Activated naive CD4-positive, alpha-beta T cell (primary cell): ENCODE measurements at places on chromosomes 12 and 14.

GRCh38 chr14:75303381-75303789 lies 24.8 kb downstream of the FOS start:
- DNase-seq = no peak

GRCh38 chr12:24550609-24551008 lies 398.3 kb downstream of the BCAT1 start:
- DNase-seq = no peak

DNA sequence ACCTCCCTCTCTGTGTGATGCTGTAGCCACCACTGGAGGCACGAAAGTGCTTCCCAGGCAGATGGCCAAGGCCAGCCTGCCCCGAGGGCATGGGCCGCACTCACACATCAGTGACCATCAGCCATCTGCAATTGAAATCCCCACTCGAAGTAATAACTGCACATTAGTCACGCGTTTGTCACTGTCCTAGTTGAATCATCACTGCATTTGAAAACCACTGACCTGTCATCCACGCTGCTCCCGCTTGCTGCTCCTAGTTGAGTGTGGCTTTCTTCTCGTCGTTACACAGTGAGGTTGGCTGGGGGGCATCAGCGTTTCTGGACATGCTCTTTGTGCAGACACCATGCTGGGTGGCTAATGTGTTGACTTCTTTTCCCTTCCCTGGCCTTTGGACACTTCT lies 176.1 kb downstream of the ADGRD1 start:
- no peak for DNase-seq

DNA sequence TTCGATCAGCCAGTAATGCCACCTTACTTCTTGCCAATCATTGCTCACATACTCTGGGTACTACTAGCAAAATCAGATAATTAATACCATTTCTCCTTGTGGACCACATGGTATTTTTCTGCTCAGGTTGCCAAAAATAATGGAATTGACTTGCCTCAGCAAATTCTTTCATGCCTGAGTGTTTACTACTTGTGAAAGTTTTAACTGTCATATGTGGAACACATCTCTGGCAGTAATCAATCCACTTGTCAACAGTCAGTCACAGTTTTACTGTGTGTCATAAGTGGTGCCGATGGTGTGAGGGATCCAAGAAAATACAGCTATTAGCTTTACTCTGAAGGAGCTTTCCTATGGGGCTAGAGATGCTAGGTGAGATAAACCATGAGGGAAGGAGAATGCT lies 55.3 kb upstream of the ATF1 start:
- no peak for DNase-seq

GRCh38 chr12:92123780-92124688 lies 21.6 kb downstream of the BTG1 start:
- DNase-seq = no peak

DNA sequence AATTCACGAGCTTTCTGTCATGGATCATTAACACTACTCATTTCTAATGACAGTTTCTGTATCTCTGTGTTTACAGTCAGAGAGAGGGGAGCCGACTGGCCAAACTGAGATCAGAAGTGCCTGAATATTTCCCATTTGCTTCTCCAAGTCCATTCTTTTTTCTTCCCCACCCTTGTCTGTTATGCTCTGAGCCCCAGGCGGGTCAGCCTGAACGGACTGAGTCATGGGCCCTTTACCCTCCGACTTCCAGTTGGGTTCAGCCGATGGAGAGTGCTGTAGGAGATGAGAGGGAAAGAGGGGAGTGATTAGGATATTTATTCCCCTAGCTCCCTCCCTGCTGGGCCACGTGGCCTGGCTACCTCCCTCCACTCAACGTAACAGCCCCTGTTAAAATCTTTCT lies 104.7 kb downstream of the PAH start:
- DNase-seq = no peak

DNA sequence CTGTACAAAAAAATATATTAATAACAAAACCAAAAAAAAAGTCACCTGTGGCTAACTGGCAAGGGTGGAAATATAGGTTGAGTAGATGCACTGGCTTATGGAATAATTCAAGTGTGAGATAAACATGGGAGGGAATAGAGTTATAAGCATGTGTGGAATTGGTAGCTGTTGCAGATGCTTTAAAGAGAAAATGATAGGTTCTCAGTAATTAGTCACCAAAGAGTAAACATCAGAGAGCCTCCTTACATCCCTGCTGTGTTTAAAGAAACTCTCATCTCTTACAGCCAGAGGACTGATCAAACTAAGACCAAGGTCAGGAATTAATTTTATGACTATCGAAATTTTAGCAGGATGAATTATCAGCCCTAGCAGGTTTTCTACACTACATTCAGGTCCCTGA lies 70.5 kb downstream of the EGLN3 start:
- DNase-seq = no peak

DNA sequence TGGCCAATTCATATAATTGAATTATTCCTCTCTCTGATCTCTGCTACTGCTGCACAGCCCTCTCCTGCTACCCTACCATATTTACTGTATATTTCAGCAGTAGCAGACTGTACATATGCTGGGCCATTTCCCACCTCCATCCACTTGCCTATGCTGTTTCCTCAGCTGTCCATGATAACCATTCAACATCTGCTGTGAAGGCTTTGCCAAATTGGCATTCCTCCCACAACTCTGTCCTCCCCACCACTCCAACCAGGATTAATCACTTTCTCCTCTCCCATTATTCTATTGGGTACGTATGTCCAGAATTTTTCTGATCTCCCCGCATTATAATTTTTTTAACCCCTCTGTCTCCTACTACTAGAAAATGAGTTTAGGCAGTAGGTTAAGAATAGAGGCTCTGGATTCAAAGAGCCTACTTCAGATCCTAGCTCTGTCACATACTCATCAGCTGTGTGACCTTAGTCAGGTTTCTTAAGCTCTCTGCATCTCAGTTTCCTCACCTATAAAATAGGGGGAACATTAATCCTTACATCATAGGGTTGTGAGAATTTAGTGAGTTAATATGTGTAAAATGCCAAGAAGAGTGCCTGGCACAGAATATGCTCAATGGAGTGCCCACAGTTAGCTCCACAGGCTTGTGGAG lies 123.3 kb downstream of the KICS2 start:
- no peak for DNase-seq

DNA sequence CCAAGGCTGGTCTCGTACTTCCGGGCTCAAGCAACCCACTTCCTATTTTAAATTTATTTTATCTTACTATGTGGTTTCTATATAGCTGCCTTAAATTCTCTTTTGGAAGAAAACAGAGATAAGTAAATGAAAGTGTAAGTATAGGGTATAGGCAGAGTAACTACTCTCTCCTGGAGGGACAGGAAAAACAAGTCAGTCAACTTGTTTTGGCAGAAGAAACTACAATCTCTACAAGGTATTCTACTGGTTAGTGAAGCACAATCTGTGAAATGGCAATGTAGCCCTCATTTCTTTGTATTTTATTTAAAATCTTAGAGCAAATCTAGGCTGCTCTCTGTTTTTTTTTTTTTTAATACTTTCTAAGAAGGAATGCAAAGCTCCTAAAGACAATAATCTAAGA lies 55.4 kb downstream of the UBR7 start:
- DNase-seq = no peak

DNA sequence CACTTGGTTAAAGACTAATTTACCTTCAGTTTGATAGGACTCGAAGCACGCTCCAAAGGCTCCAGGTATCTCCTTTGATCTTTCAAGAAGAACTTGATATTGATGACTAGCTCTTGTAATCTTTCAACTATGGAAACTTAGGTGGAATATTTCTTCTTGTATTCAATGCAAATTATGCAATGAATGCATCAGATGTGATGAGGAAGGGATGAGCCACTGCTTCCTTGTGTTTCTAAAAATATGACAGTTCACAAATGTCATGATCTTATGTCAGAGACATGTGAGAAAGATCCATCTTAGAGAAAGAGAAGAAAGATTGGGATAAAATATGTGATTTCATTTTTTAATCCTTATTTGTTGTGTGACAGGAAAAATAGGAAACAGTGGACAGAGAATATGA lies 9.9 kb downstream of the RNASE9 start:
- DNase-seq = no peak

DNA sequence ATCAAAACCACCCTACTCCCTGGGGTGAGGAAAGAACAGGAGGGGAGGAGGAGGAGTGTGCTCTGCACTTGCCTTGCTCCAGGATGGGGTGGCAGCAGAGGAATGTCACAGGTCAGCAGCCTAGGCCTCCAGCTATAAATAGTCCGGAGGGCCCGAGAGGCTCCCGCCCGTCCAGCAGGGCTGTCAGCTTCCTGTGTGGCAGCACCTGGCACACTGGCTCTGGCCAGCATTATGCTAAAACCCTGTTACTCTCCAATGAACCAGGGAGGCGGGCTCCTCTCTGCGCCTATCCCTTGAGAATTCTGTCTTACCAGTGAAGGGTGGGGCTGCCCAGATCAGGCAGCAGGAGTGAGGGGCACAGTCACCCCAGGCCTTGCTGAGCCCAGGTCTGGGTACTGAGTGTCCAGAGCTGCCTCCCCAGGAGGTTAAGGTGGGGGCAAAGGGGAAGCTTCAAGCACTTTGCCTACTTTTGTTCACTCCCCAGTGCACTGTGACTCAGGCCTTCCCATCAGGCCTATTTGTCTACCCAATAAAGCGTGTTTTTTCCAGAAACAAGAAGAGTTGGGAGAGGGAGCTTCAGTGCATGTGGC lies 1.2 kb upstream of the COX14 start:
- no peak for DNase-seq

DNA sequence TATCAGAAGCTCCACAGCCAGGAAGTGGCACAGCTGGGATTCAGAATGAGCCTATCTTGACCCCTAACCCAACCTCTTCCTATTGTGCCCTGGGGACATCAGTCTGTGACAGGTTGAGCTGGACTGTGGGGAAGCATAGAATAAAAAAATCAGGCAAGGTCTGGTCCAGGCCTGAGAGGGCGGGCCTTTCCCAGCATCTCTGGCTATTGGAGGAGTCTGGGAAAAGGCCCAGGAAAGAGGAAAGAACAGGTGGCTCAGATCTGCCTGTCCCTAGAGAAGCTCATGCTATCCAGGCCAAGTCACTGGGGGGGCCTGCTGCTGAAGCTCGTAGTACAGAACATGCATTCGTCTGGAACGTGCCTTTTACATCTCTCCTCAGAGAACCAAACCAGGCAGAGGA lies 100.5 kb downstream of the PPM1H start:
- DNase-seq = no peak

- DNase-seq = no peak
These were observed 4.6 kb downstream of the KIF5A start for GRCh38 chr12:57554453-57554852.

DNA sequence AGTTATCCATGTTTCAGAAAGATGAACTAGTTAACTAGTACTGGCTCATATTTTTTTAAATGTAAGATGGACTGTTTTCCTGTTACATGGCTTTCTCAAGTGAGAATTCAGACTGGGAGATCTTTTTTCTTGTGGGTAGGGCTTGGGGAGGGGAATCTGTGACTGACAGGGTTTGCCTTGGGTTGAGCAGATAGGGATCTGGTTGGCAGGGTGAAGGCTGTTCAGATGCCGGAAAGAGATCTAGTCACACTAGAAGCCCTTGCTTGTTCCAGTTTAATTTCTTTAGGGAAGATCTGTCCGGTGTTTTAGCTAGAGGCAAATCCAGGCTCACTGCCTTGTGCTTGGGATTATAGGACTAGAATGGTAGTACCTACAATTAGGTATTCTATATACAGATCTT lies 63.2 kb downstream of the FBXO33 start:
- no peak for DNase-seq

- no peak for DNase-seq
These were observed 141.8 kb downstream of the ZFP36L1 start for GRCh38 chr14:68651075-68651474.

DNA sequence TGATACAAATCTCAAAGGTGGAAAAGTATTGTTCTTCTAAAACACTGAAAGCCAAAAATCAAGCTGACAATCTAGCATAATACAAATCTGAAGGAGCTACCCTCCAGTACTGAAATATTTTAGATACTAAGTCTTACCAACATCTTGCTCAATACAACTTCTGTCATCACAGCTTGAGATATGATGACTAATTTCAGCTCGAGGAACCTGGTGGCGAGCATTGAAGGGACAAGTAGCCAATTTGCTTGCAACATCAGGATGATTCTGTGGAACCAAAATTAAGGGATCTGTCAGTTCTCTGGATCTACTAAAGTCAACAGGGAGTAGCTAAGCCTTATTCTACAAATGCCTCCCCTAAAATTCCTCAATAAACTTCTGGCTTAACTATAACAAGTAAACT lies 10.4 kb downstream of the GTSF1 start:
- no peak for DNase-seq

GRCh38 chr12:49909356-49909755 lies 5.7 kb upstream of the FAIM2 start:
- DNase-seq = no peak

GRCh38 chr14:22002860-22003284 lies 329.3 kb upstream of the OR4E1 start:
- peak; percentile 61 for DNase-seq

- no peak for DNase-seq
These were observed 270.7 kb upstream of the PDE3A start for GRCh38 chr12:20097626-20098025.

- no peak for DNase-seq
These were observed 42.1 kb downstream of the FLRT2 start for GRCh38 chr14:85572011-85572410.

DNA sequence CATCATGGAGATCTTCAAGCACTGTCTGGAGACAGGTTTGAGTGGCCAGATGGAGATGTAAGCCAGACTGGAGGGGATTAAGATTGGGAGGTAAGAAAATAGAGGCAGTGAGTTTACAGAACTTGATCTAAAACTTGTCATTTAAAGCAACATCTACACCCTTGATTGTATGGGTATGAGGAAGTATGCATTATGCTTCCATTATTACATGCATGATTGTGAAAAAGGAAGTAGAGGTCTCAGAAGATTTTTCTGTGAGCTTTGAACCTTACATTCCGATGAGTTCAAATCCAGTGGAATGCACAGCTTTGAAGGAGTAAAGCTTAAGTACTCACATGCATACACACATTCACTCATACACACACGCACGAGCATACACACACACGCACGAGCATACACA lies 550.8 kb downstream of the MED13L start:
- no peak for DNase-seq

- DNase-seq = no peak
These were observed 87.6 kb upstream of the NOVA1 start for GRCh38 chr14:26685401-26685800.

GRCh38 chr12:53500142-53500775 lies 824 bp upstream of the TARBP2 start:
- no peak for DNase-seq

DNA sequence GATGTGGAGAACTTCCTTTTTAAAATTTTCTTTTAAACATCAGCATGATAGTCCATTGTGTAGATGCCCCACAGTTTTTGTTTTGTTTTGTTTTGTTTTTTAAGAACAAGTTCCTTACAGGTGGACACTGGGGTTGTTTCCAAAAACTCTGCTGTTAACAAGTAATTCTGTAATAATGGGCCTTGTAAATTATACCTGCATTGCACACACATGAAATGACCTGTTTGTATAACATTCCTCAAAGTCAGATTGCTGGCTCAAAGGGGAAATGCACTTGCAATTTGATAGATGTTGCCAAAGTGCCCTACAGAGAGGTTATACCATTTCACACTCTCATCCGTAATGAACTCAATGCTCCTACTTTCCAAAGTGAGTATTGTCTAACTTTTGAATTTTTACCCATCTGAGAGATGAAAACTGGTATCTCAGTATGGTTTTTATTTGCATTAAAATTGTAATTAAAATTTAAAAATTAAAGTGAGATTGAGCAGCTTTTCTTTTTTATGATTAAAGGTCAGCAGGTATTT lies 89.2 kb downstream of the SPPL3 start:
- no peak for DNase-seq

GRCh38 chr12:124869059-124869665 lies 5.5 kb upstream of the SCARB1 start:
- no peak for DNase-seq
